ENCODE measurements at places on chromosomes 6 and 20.

GRCh38 chr20:41147767-41148191 lies 10.4 kb downstream of the PLCG1 start:
- no peak for DNase-seq

GRCh38 chr6:79446006-79446405 lies 91.2 kb downstream of the LCA5 start:
- no peak for DNase-seq

GRCh38 chr20:24637087-24637486 lies 167.7 kb downstream of the SYNDIG1 start:
- no peak for DNase-seq

DNA sequence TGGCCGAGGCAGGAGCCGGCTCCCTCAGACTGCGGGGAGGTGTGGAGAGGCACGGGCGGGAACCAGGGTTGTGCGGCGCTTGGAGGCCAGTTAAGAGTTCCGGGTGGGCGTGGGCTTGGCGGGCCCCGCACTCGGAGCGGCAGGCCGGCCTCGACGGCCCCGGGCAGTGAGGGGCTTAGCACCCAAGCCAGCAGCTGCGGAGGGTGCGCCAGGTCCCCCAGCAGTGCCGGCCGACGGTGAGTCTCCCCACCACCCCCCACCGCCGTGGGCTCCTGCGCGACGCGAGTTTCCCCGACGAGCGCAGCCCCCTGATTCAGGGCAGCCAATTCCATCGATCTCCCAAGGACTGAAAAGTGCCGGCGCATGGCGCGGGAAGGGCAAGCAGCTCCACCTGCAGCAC lies 605.4 kb upstream of the SLC35B3 start:
- no peak for DNase-seq

DNA sequence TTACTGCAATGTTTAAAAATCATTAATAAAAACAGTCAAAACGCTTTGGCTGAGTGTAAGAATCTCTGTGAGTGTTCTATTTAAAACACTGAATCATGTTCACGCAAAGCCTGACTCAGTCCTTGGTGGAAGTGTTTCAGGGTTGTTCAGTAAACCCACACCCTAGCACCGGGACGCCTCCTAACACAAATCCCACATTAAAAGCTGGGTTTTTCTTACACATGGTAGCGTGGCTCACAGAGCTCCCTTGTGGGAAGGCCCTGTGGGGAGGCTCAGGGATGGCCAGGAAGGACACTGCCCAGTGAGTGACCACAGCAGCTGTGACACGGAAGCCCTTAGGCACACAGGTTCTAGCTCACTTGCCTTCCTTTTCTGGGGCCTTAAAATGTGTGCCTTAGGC lies 80.2 kb downstream of the GMPR start:
- no peak for DNase-seq

DNA sequence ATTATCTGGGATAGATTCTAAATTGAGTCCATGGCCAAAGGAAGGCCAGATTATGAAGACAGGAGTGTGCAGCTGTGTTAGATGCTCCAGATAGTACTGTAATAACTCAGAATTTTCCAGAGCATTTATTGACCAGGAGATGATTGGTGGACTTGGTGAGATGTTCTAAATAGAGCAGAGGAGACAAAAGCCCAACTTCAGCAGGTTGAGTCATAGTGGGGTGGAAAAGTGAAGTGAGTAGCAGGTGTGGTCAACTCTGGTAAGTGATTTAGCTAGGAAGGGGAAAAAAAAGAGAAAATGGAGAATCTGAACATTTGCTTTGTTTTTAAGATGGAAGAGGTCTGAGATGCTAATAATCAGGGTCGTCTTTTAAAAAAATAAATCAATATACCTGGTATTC lies 227.4 kb downstream of the TMEM200A start:
- DNase-seq = no peak

DNA sequence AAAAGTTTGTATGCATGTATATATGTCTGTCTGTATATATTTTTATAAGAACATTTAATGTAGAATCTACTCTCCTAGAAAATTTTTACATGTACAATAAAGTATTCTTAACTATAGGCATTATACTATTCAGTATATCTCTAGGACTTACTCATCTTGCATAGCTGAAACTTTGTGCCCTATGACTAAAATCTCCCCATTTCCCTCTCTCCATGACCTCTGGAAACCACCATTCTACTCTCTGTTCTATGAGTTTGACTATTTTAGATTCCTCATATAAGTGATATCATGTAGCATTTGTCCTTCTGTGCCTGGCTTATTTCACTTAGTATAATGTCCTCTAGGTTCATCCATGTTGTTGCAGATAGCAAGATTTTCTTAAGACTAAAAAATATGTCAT lies 205.1 kb upstream of the SMLR1 start:
- no peak for DNase-seq

- no peak for DNase-seq
Measured at GRCh38 chr6:73121421-73121993, 103.8 kb downstream of the KHDC1L start.

DNA sequence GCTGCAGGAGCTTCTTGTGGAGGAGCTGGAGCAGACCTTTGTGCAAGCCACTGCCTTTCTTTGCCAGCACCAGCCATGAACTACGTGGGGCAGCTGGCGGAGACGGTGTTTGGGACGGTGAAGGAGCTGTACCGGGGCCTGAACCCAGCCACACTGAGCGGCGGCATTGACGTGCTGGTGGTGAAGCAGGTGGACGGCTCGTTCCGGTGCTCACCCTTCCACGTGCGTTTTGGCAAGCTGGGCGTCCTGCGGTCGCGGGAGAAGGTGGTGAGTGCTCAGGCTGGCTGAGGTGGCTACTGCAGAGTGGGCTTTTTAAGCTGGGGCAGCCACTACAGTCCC lies 5.1 kb downstream of the LPIN3 start:
- no peak for DNase-seq

DNA sequence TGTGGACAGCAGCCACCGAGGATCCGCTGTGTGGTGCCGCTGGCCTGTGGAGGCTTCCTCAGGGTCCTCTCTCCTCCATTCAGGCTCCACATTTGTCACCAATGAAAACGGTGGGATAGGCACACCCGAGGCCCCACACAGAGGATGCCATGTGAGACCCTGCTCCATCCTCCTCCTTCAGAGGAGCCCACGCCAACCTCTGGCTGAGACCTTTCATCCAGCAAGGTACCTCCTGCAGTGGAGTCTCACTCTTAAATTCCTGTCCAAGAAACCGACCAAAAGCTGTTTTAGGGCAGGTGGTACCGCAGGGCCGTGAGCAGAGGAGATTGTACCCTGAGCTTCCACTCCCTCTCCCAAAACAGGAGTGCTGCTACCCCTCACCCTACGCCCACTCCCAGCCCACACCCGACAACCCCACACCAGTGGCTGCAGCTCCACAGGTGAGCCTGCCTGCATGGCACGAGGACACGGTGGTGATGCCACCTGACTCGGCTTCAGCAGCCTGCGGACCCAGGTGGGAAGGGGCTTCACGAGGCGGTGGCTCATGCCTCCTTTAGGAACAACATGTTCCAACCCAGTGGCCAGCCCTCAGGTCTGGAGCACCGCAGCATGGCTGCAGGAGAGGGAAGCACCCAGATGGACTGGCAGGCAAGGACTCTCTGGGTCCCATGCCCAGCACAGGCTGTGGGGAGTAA lies 237.6 kb upstream of the AFDN start:
- DNase-seq = no peak

DNA sequence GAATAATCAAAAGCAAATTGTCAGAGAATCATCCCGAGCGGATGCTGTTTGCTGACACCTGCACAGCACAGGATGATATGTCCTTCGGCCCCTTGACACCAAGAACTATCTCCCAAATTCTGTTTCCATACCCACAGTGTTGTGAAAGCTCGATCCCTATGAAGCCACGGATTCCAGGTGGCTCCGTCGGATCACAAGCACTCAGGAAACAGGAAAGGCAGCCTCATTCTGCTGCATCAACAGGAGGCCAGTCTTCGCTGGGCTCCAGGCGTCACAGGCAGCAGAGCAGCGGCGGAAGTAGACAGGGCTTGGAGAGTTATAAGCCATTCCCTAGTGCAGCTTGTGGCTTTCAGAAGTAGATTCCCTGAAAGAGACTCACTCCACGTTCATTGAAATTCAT lies 342.3 kb downstream of the C6orf118 start:
- no peak for DNase-seq

DNA sequence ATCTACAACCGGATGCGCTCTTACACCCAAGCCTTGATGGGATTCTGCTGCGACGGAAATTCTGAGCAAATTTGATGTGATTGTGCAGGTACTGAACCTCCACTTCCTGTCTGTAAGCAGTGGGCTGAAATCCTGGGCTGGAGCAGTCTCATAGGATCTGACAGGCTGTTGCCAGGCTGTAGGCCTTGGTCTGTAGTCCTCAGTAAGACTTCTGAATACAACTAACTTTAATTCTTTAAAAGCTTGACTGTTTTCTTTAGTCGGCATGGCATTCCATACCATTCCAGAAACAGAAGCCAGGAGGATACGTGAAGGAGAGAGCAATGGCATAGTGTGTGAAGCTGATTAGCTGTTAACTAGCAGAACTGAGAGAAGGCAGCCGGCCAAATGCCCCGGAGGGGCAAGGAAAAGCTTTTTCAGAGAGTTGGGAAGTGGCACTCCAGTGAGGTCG lies 68.3 kb downstream of the ADTRP start:
- DNase-seq = no peak

DNA sequence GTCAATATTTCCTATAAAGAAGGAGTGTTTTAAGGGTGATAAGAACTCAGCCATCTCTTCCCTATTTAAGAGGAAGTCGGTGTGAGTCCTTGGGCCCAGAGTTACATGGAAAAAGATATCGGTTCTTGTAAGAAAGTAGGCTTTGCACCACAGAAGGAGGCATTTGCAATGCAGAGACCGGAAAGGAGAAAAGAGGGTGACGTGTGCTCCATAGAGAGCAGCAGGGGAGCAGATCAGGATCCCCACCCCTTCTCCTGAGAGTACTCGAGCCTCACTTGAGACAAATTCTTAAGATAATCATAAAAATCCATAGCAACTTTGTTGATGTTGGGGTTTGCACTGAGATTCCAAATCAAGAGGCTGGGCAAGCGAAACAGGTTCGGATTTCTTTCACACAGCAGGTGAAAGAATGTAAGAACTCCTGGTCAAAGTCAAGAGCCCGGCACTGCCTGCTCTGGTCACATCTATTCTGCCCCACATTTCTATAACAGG lies 27.8 kb downstream of the FOXA2 start:
- DNase-seq = no peak

DNA sequence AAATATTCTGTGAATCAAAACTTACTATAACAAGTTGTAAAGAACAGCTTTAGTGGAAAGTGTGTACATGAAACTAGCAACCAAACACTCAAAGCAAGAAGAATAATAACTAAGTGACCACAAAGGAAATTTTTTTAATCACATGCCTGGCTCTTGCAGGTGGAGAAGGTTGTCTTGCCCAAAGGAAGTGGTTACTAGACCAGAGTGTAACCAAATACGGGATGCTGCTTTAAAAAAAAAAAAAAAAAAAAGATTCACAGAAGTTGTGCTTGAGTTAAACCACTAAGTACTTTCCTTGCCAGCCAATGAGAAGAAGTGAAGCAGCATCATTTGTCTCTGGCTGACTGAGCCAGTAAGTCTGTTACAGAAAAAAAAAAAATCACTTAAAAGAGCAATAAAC lies 19.1 kb upstream of the HLA-DQB1 start:
- no peak for DNase-seq

GRCh38 chr6:43982084-43982625 lies 145.1 kb downstream of the MRPL14 start:
- DNase-seq = no peak
